ENCODE measurements at places on chromosomes 11 and 22.

GRCh38 chr11:130947481-130947880 lies 31.2 kb upstream of the SNX19 start:
- DNase-seq = no peak

DNA sequence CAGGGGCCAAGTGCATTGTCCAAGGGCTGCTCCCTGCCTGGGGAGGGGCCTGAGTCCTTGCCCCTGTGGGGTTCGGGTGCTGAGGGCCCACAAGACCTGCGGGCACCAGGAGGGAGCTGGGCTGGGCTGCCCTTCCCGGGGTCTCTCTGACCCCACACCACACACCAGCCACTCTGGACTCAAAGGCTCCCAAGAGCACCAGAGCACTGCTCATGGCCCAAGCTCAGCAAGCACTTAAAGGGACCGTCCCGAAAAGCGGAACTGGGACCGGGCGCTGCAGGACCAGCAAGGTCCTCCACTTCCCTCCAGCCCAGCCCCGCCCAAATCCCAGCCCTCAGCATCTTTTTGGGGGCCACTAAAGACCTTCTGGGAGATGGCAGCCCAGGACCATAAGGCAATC lies 5.3 kb downstream of the LSP1 start:
- DNase-seq = no peak

GRCh38 chr11:9253086-9253485 lies 12.1 kb downstream of the DENND5A start:
- no peak for DNase-seq

- DNase-seq = peak; percentile 41
These were observed 7.3 kb downstream of the CD6 start for GRCh38 chr11:60978546-60979380.

- DNase-seq = peak; percentile 59
These were observed 88.6 kb downstream of the PLEKHA7 start for GRCh38 chr11:16925561-16926065.

DNA sequence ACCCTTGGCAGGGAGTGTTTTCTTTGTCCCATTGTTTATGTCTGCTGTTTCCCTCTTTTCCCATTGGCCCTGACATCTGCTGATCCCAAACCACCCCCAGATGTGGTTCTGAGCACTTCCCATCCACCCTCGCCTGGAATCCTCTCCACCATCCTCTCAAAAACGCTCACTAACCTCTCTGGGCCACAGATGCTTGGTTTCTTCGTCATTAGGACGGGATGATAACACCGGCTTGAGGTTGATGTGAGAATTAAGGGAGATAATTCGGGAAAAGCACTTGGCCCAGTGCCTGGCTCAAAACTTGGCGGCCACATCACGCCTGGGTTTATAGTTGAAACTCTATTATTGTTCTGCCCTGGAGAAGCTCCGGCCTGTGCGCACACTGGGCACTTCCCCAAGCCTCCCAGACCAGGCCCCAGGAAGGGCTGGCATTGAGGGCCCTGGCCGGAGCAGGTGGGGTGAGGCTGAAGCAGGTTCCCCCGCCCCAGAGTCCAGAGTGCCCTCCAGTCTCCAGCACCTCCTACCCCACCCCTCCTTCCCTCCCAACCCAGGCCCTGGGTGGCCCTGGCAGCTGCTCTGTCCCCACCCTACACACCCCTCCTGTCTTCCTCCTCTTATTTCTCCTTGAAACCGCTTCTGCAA lies 63.7 kb downstream of the CYTH4 start:
- no peak for DNase-seq

DNA sequence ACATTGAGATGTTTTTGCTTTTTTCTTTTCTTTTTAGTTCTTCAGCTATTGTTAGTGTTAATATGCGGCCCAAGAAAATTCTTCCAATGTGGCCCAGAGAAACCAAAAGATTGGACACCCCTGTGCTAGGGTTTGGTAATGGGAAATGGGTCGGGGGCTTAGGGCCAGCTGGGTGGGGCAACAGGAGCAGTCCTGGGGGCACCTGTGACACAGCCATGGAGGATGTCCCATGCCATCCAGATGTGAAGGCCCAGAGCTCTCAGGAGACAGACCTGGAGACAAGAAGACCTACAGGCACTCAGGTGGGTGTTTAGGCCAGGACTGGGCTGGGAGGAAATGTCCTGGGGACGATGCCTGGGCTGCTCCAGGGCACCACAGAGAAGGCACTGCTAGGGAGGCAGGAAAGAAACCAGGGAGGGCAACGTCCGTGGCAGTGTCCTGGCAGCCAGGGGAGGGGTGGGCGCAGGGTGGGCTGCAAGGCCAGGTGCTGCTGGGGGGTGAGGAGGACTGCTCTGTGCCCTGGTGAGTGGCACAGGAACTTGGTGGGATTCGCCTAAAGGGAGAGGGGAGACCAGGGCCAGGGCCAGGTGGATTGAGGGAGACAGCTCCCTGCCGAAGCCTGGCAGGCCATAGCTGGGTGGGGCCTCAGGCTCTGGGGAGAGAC lies 21.4 kb downstream of the RELT start:
- no peak for DNase-seq

- DNase-seq = peak; percentile 95
These were observed at the start of gene AP5B1 for GRCh38 chr11:65780770-65781151. AP5B1 (minus strand) TSS chr11:65780976; CDS start chr11:65780591, 385 bp downstream.

- no peak for DNase-seq
These were observed 157.0 kb upstream of the TIMP3 start for GRCh38 chr22:32644252-32645100.

DNA sequence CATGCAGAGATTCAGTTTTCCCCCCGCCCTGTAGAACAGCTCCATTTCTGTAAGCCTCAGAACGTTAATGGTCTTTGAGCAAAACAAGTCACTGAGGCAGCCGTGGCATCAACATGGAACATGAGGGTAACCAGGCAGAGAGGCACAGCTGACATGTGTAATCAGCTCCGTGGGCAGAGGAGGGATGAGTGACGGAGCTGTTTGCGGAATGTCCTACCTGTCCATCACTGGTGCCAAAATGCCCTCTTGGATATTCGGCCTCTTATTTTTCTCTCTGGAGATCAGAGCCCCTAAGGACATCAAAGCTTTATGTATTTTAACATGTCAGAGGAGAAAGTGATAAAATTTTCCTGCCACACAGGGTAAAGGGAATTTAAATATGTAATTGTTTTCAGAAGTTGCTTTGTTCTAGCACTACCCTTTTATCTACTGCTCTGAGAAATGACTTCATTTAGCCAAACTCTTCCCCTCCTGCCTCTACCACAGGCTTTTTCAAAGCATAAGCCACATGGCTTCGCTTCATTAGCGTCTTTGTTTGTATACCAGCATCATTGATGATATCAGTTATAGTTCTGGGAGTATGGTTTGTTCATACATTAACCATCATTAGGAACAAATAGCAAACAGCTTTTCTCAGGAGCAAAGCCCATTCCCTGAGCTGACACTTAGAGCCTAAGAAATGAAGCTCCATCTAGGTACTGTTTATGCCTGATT lies 32.9 kb downstream of the C11orf71 start:
- no peak for DNase-seq

GRCh38 chr11:128926000-128926399 lies 16.7 kb downstream of the TP53AIP1 start:
- DNase-seq = no peak

- no peak for DNase-seq
These were observed 290.7 kb downstream of the TBC1D22A start for GRCh38 chr22:47053013-47053725.

- no peak for DNase-seq
These were observed 69.2 kb downstream of the CCDC34 start for GRCh38 chr11:27293515-27294417.

DNA sequence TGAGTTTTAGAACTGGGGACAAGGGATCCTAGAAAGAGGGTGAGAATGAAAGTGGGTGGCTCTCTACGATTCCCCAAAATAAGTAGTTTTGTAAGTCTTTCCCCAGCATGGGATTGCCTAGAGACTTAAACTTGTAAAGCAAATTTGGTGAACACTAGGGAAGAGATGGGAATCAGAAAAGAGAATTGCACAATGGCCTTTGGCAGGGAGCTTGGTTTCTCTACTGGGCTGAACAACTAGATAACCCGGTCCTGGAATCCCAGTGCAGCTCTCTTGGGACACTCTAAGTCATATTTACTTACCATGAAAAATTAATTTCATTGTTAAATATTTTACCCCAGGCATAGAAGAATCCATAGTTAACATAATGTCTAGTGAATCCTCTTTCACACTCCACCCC lies 16.5 kb upstream of the USP18 start:
- DNase-seq = no peak

- DNase-seq = no peak
These were observed 18.9 kb upstream of the HEPHL1 start for GRCh38 chr11:94002226-94002625.

- no peak for DNase-seq
These were observed 812.2 kb downstream of the BRD1 start for GRCh38 chr22:49015459-49015858.

GRCh38 chr11:61744609-61745156 lies 7.8 kb upstream of the MYRF start:
- no peak for DNase-seq

GRCh38 chr11:86418917-86419316 lies 44.2 kb downstream of the CCDC81 start:
- DNase-seq = no peak

DNA sequence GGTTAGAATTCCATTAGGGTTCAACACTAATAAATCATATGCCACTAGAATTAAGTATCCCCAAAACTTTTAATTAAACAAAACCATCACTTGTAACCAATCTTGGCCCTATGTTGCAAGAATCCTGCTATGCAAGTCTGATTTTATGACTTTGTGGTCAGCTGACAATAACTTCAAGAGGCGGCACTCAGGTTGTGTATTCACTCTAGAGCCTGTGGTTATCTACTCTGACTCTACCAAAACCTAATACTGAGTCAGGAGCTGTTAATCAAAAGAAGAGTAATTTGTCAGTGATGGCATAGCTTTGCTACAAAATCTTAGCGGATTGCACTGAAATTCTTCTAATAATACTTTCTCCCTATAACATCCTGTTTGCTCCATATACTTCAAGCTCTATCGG lies 253.7 kb downstream of the AASDHPPT start:
- DNase-seq = no peak

- DNase-seq = no peak
These were observed 73.3 kb upstream of the FAR1 start for GRCh38 chr11:13595166-13595565.
